ENCODE measurements at places on chromosomes 5 and 9.

DNA sequence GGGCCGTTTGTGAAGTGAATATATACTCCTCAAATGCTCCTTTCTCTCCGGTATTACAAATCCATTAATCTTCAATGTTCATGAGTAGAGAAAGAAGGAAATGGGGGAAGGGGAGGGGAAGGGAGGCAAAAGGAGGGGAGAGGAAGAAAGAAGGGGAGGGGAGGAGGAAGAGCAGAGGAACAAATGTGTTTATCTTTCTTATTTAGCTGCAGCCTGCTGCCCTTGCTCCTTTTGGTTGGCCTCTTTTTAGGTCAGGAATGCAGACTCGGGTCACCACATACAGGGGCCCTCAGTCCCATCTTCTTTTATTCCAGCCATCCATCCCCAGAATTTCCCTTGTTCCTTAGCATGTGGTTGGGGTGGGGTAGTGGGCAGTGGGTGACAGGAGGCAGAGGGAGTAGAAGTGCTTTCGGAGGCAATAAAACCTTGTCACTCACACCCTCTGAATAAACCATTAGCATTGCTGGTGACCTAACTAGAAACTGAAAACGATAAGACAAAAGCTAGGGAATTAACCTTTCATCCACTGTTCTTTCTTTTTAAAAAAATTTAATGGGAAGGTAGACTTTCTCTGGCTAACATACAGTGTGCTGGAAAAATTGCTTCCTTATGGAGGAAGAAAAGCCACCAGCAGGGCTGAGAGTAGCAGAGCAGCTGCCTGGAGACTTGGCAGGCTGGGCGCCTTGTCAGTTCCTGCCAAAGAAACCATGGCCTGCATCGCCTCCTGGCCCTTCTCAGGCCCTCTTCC is 16.8 kb upstream of the PRLR start:
- DNase-seq: no peak

GRCh38 chr5:159514229-159514810 is 184.0 kb upstream of the IL12B start:
- no peak for DNase-seq

DNA sequence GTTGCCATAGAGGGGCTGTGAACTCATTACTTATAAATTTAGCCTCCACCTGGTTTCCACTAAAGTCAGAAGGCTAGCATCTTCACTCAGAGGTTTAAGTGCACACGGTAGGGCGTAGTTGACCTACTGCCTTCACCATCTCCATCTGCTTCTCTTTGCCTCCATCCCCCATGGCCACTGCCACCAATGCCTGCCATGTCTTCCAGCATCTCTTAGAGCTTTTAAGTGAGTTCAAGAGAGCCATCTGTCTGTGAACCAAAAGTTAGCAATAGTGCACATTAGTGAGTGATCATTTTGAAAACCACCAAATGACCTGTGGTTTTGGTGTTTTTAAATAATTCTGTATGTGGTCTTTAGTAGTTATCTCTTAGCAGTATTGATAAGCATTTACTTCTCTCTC is 102.0 kb downstream of the DMRTA1 start:
- no peak for DNase-seq

DNA sequence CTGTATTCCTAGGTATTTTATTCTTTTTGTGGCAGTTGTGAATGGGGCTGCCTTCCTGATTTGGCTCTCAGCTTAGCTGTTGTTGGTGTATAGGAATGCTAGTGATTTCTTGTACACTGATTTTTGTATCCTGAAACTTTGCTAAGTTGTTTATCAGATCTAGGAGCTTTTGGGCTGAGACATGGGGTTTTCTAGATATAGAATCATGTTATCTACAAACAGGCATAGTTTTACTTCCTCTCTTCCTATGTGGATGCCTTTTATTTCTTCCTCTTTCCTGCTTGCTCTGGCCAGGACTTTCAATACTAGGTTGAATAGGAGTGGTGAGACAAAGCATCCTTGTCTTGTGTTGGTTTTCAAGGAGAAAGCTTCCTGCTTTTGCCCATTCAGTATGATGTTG is 129.9 kb downstream of the DMXL1 start:
- DNase-seq: no peak

- DNase-seq: no peak
These were observed 13.9 kb downstream of the PTTG1 start for GRCh38 chr5:160435532-160435931.

- no peak for DNase-seq
These were observed 19.5 kb downstream of the NCS1 start for GRCh38 chr9:130191749-130192120.

DNA sequence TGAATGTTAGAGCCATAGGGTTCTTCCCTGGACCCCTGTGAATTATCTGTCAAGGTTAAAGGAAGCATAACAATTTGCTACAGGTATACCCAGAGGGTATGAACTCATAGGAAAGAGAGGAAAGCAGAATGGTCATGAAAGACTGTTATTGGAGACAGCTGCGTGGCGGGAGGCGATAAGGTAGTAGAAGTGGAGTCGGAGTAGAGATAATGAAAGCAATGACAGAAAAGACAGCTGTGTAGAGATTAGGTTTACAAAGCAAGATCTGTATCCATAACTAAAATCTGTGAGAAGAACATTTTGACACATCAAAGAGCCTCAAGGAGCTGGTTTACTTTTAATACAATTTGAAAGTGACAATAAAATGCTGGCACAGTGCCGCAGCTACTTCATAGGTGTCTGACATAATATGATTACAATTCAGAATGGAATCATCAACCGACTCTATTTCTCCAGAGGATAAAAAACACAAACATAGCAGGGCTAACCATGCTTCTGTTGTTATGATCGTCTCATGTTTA is 603.9 kb downstream of the CDH12 start:
- DNase-seq: no peak

DNA sequence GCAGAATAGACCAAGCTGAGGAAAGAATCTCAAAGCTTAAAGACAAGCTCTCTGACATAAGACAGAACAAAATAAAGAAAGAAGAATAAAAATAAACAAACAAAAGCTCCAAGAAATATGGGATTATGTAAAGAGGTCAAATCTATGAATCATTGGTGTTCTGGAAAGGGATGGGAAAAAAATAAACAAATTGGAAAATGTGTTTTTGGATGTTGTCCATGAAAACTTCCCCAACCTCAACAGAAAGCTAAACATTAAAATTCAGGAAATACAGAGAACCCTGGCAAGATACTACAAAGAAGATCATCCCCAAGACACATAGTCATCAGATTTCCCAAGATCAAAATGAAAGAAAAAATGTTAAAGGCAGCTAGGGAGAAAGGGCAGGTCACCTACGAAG is 662.0 kb upstream of the CDH18 start:
- no peak for DNase-seq

- DNase-seq: no peak
These were observed 123.1 kb downstream of the LIFR start for GRCh38 chr5:38433160-38433861.

- no peak for DNase-seq
These were observed 70.8 kb upstream of the CDKN2B start for GRCh38 chr9:22079873-22080341.

DNA sequence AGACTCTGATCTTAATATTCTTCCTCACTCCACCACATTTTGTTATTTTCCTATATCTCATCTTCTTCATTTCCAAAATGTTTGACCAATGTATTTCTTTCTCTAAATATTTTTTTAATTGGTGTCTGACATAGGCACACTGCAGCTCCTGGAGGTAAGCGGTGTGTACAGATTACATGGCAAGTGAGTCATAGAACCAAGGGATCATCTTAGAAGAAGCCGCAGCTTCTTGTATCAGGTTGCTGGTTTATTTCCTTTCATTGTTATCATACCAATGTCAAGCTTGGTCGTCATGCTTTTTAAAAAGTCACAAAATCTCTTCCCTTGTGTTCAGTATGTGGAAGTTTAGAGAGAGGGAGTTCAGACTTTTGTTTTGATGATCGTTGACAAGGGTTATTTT is 526.1 kb upstream of the CDH18 start:
- DNase-seq: no peak

- DNase-seq: no peak
These were observed 6.7 kb downstream of the FAM114A2 start for GRCh38 chr5:154031937-154032489.

- no peak for DNase-seq
These were observed 1158.0 kb downstream of the MAT2B start for GRCh38 chr5:164663198-164663989.

GRCh38 chr5:157245476-157245875 is 20.4 kb upstream of the CYFIP2 start:
- no peak for DNase-seq

GRCh38 chr9:79731171-79731890 is 159.6 kb downstream of the TLE4 start:
- DNase-seq: no peak
